ENCODE measurements at places on chromosomes 2 and 18.
A peak's percentile ranks its signal among the peaks of the same experiment; 100 is the strongest.

DNA sequence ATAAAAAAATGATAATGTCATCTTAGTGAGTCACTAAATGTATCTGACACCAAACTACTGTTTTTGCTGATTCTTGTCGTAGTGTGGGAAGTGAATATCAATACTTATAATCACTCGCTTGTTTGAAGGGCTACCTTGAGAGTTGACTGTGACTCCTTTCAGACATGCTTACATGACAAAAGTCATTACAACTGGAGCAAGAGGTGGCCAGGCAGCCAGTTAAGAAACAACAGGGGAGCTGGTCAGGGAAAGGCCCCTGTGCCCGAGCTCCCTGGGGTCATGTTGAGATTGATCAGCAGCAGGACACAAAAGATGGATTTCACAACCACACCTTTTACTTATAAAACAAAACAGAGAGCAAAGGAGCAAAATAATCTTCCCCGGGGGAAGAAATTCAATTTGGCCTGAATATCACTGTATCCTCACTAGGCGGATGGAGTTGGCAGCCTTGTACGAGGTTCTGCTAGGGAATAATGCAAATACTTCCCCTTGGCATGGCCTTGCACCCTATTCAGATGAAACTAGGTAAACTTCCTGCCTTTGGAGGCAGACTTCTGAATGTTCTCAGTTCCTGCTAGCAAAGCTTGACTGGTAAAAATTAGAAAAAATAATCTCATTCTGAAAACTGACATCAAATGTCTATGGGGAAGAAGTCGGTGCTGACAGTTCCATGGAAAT lies 101.2 kb downstream of the DYNC1I2 start:
- DNase-seq = no peak

DNA sequence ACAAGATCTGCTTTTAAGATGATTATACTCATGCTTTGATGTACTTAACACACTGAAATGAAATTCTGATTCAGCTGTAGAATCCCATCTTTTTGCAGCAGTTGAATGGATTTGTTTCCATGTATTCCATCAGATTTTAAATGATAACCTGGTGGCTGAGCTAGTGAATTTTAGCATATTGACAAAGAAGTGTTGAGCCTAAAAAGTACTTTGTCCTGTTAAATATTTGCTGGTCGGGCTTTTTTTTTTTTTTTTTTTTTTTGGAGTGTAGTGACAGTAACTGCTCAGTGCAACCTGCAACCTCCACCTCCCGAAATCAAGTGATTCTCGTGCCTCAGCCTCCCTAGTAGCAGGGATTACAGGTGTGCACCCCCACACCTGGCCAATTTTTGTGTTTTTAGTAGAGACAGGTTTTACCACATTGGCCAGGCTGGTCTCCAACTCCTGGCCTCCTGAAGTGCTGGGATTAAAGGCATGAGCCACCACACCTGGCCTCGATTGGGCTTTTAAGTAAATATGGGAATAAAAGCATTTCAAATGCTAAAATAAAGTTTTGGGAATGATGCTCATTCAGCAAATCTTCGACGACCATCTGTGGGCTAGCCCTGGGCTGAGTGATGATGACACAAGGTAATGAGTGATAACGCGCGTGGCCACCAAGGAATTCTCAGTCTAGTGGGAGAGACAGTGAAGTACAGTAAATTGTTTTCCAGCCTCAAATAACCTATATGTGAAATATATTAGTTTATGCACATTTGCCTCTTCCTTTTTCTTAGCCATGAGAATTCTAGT lies 2.2 kb downstream of the ELP2 start:
- no peak for DNase-seq

GRCh38 chr2:241273210-241274020 lies 42.1 kb downstream of the HDLBP start:
- no peak for DNase-seq

- DNase-seq = no peak
Measured at GRCh38 chr18:51132256-51132935, 65.1 kb downstream of the MEX3C start.

DNA sequence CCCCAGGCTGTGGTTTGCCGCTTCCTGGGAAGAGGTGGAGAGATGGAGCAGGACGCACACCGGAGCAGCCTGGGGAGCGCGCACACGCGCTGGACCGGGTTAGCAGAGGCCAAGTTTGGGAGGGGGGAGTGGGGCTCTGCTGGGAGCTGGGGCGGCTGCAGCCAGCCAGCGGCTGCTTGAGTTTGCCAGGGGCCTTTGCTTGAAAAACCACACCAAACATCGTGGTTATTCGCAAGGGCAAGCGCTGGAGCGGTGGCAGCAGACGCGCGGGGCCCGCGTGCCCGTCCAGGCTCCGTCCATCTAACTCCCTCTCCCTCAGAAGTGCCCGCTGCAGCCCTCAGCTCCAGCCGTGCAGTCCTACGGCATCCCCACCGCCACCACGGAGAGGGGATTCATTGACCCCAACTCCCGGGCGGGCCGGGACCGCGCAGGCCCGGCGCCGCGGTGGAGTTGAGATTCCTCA lies 4.6 kb downstream of the PTGR3 start:
- DNase-seq = no peak

- DNase-seq = no peak
Measured at GRCh38 chr2:159177357-159177756, 109.1 kb downstream of the WDSUB1 start.

- DNase-seq = no peak
Measured at GRCh38 chr2:96409081-96409819, 73.7 kb downstream of the NCAPH start.

DNA sequence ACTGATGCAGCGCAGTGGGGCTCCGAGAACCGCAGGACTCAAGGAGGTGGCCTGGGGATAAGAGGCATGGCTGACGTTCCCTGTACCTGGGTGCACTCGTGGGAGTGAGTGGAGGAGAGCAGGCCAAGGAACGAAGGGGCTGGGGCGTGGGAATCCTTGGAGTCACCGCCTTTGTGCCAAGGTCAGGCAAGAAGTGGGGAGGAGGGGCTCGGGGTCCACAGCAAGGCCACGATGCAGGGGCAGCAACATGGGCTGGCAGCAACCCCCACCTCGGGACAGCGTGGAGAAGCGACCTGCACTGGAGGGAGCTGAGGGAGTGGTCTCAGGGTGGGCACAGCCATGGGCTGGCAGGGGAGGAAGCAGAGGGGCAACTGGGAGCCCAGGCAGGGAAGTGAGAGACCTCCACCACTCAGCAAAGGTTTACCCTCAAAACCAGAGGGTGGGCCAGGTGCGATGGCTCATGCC lies 18.6 kb downstream of the ARID5A start:
- DNase-seq = no peak

DNA sequence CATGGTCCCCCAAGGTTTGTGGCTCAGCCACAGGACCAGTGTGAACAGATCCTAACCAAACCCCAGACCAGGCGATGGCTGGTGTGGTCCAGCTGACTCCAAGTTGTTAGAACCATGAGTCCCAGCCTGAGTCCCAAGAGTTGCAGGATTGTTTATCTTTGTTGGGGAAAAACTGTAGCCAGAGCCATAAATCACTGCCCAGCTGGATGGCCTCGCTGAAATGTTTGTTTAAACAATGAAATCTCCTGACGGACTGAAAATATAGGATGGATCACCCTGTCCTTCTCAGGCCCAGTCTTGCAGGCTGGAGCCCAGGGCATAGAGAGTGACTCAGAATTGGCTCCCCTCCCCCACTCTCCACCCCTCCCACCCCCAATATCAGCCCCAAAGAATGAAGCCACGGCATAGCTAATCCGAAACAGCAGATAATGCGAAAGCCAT lies 36.4 kb downstream of the PKDCC start:
- DNase-seq = no peak

DNA sequence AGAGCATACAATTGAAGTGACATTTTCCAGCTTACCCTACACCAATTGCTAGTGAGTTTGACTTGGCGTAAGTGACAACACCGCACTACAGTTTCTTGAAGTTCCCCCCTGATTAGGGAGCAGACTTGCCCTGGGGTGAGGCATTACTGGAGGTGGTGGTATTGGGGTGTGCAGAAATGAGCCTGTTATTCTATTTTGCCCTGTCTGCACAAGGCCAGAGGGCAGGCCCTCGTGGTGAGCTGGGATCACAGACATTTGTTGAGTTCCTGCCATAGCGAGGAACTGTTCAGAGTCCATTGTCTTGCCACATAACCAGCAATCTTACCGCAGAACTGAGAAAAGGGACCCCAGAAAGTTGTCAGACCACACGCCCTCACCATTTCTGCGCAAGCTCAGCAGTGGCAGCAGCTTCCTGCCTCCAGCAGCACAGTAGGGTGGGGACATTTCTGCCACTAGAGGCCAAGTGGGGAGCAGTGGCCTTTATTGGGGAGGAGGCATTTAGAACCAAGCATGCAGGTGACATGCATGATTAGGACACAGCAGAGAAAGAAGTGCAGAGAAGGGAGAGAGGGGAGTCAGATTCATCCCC lies 103.6 kb upstream of the BCL2L11 start:
- no peak for DNase-seq

- no peak for DNase-seq
Measured at GRCh38 chr18:33014060-33014796, 241.4 kb upstream of the KLHL14 start.

DNA sequence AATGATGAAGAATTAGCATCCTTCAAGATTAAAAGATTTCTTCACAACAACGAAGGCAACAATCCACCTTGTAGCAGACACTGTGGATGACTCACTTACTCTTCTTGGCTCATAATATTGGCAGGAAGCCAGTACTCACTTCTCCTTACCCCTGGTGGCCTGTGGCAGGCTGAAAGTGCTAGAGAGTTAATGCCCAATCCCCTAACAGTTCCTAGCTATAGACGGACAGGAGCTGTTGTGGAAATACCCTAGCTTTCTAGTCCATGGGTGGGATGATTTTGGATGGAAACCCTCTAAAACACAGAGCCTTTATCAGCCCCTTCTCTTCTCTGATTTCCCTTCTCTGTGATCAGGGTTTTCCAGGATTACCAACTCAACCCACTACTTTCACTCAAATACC lies 128.6 kb upstream of the NYAP2 start:
- DNase-seq = peak; percentile 21

DNA sequence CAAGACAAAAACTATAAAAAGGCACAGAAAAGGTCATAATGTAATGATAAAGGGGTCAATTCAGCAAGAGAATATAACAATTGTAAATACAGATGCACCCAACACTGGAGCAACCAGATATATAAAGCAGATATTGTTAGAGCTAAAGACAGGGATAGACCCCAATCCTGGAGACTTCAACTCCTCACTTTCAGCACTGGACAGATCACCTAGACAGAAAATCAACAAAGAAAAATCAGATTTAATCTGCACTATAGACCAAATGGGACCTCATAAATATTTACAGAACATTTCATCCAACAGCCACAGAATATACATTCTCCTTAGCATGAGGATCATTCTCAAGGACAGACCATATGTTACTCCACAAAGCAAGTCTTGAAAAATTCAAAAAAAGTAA lies 114.2 kb downstream of the ROCK1 start:
- DNase-seq = no peak

- DNase-seq = no peak
Measured at GRCh38 chr2:9656270-9656766, 25.5 kb upstream of the YWHAQ start.

DNA sequence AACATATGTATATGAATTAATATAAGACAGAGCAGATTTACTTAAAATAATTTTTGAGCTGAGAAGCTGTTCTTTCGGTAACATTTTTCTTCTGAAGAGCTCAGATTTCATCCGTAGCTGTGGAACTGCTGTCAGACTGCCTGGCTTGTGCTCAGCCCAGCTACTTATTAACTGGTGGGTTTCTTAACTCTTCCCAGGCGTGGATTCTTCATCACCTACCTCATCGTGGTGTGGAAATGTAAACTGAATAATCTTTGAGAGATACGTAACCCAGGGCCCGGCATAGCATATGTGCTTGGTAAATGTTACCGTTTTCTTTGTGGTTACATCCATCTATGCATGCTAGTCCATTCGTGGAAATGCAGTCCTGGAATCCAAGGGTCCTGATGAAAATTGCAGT lies 145.0 kb downstream of the MCFD2 start:
- no peak for DNase-seq

GRCh38 chr2:37669446-37669845 lies 2.0 kb downstream of the CDC42EP3 start:
- DNase-seq = no peak

DNA sequence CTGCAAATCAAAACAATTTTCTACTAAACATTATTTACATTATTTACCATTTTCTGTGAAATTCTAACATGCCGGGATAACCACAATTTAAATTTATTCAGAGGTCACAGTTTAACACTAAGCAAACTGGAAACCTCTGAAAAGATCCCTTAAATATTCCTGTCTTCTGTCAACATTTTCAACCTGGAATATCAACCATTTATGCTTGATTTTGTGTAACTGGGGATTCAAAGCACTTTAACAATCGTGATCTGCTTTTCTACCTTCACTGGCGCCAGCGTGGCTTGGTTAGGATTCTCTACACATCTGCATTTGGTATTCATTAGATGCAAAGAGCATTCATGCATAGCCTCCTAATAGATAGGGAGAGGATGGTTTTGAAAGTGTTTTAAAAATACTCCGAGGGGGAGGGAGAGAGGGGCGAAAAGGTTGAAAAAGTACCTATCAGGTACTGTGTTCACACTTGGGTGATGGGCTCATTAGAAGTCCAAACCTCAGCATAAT lies 59.9 kb upstream of the RAB12 start:
- no peak for DNase-seq

DNA sequence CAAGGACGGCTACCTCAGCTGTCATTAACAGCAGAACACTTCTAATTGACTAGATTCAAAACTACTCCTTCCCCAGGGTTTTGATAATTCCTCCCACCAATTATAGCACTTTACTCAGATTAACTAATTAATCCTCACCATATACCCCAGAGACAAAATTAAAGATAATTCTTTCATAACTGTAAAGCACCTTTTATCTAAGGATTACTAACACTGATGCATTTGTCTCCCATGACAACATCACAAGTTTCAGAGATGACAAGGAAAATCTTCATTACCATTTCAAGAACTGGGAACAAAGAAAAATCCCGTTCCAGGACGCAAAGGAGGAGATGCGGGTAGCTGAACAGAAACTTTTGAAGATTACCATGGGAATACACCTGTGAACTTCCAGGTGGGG lies 129.4 kb upstream of the ITGA6 start:
- DNase-seq = no peak

GRCh38 chr2:197136452-197136851 lies 174.1 kb downstream of the ANKRD44 start:
- DNase-seq = no peak

DNA sequence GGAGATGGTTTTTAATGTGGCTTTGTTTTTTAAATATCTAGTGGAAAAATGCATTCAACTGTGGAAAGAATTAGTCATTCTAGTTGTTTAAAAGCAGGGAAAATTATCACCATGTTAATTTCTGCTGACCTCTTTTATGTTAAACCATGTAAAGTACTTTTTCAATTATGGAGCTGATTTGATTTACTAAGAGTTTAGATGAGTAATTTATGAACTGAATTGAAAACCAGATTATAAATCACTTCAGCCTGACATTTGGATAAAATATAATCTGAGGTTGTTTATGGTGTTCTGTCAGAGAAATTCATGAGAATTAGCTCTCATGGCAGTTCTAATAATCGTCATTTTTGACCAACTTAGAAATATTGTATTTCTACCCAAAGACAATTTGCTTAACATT lies 11.6 kb downstream of the ITGA4 start:
- DNase-seq = no peak

Measured in midbrain (tissue), 1 donor.